Natural killer cell (primary cell): ENCODE measurements at places on chromosomes 2 and 18.

GRCh38 chr2:141142025-141142424, 988.8 kb downstream of the LRP1B start:
- DNase-seq, result no peak
- no peak overlapping the region for H3K27ac ChIP-seq
- no peak overlapping the region for H3K4me3 ChIP-seq
- no peaks in the 10 kb centered on the region for H3K36me3 ChIP-seq
- no peaks in the 10 kb centered on the region for H3K4me1 ChIP-seq

- H3K36me3 ChIP-seq, result no peaks in the 10 kb centered on the region
- H3K27me3 ChIP-seq, result no peaks in the 10 kb centered on the region
- H3K4me1 ChIP-seq, result peaks cover 29% of the 10 kb centered on the region
- H3K4me3 ChIP-seq, result no peak overlapping the region
- H3K27ac ChIP-seq, result no peak overlapping the region
- DNase-seq, result no peak
Measured at GRCh38 chr2:121697108-121697631, 39.5 kb downstream of the NIFK start.

DNA sequence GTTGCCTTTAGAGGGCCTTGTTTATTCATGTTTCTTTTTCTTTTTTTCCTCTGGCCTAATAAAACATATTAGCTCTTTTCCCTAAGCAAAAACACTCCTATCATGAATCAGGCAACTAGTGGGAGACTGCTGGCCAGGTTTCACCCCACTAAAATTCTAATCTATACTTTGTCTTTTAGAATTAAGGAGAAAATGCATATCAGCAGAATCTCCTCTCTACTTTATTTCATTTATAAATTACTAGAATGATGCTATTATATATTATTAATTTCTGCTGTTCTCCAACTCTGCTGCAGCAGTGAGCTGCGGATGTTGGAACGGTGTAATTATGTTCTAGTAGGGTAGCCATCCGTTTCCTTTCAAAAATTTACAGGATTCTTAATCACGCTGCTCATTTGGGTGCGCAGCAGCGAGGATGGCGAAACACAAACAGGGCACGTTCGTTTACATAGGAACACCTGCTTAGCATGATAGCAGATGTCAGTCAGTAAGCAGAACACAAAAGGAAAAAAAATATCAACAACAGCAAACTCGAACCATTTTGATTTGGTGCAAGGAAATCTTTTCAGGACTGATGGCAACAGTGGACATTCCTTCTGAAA, 30.5 kb downstream of the ZEB2 start:
- peak overlapping the region; percentile 52 for H3K27ac ChIP-seq
- H3K36me3 ChIP-seq, result peaks cover 8% of the 10 kb centered on the region
- DNase-seq, result no peak
- peaks cover 25% of the 10 kb centered on the region for H3K4me1 ChIP-seq

- peaks cover 55% of the 10 kb centered on the region for H3K36me3 ChIP-seq
- no peak overlapping the region for H3K27ac ChIP-seq
- no peak for DNase-seq
- no peaks in the 10 kb centered on the region for H3K4me1 ChIP-seq
Measured at GRCh38 chr2:239178954-239179353, 221.9 kb downstream of the HDAC4 start.
